Thyroid gland (tissue), 4 donors: ENCODE measurements at places on chromosomes 1 and 21. TPM values are rescaled to one million over a fixed set of nuclear protein-coding genes. Genes with fewer than 3 reads are reported as not detected.

The MAPKAPK2 gene
- 64.0 TPM for total RNA-seq

DNA sequence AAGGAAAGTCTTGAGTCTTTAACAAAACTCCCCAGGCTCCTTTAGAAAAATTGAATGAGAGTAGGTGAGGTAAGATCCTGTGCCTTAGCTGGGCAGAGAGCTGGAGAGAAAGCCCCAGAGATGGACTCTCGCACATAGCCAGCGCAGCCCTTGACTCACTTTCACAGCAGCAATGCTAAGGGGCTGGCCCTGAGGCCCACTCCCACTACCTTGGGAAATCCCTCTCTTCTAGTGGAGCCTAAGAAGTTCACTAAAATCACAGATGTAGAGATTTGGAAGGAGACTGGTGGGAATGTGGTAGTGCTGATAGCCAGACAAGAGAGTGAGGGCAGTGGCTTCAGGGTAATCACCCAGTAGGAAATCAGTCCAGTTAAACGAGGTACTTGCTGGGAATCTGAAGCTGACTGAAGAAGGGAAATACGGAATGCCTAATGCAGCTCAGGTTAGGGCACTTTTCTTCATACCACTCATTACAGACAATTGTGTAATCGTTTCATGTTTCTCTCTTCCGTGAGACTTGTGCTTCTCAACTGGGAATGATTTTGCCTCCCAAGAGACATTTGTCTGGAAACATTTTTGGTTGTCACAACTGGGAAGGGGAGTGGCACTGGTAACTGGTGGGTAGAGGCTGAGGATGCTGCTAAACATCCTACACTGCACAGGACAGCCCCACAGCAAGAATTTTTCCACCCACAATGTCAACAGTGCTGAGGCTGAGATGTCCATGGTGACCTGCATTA is 42.4 kb upstream of the LRRC8C start:
- no peak for DNase-seq
- peaks cover 11% of the 10 kb centered on the region for H3K4me1 ChIP-seq
- H3K27ac ChIP-seq: no peak overlapping the region
- no peaks in the 10 kb centered on the region for H3K36me3 ChIP-seq
- no peak overlapping the region for H3K4me3 ChIP-seq
- no peaks in the 10 kb centered on the region for H3K27me3 ChIP-seq

- H3K27ac ChIP-seq: no peak overlapping the region
- no peaks in the 10 kb centered on the region for H3K4me1 ChIP-seq
- H3K36me3 ChIP-seq: no peaks in the 10 kb centered on the region
- H3K4me3 ChIP-seq: no peak overlapping the region
- H3K27me3 ChIP-seq: no peaks in the 10 kb centered on the region
These were observed 12.9 kb upstream of the TNN start for GRCh38 chr1:175054736-175055135.

The HAO2 gene
- not detected for total RNA-seq

DNA sequence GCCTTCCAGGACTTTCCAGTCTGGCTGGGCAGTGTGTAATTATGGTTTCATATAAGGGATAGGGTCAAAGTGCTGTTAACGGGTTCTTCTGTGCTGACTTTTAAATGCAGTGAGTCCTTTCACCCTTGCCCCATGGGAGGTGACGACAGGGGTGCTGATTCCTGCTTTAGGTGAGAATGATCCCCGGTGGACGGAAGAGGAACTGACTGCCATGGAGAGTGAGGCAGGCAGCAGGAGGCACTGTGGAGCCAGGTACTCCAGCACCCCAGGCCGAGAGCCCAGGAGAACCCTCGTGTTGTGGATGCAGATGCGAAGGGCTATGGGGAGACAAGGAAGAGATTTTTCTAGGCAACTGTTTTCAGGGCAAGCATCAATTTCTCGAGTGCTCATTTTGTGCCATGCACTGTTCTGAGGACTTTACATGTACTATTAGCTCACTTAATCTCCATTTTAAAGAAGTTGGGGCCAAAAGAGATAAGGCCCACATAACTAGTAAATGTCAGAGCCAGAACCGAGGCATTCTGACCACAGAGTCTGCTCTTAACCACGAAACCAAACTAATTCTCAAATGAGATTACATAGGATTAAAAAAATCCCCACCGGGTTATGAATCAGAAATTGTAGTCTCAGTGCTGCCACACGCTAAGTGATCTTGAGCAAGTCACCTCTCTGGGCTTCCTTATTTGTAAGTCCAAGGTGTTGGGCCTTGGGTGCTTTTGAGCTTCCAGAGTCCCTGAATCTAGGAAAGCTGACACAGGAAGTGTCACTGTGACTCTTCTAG is 28.2 kb downstream of the STPG1 start:
- no peaks in the 10 kb centered on the region for H3K36me3 ChIP-seq
- H3K4me3 ChIP-seq: no peak overlapping the region
- H3K27me3 ChIP-seq: no peaks in the 10 kb centered on the region
- no peak for DNase-seq

GRCh38 chr1:61585714-61586113 is 139.2 kb downstream of the TM2D1 start:
- H3K36me3 ChIP-seq: no peaks in the 10 kb centered on the region
- DNase-seq: no peak
- H3K27ac ChIP-seq: no peak overlapping the region
- H3K27me3 ChIP-seq: no peaks in the 10 kb centered on the region
- H3K4me3 ChIP-seq: no peak overlapping the region

DNA sequence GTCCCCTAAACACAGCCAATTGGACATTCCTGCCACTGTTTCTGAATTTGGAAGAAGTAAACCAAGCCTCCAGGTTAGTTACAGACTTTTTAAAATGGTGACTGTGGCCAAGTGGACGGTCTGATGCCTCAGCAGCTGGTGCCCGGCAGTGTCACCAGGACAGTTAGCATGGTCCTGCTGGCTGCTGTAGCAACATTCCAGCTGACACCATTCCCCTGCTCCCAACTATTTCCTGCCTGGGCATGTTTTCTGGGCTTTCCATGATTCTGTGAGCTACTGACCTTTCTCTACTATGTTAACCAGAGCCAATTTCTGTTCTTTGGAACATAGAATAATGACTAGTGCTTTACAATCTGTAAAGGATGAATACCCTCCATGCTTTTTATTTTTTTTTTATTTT is 95.0 kb downstream of the TLR5 start:
- H3K27ac ChIP-seq: no peak overlapping the region
- H3K36me3 ChIP-seq: no peaks in the 10 kb centered on the region
- no peaks in the 10 kb centered on the region for H3K27me3 ChIP-seq
- no peaks in the 10 kb centered on the region for H3K4me1 ChIP-seq
- no peak overlapping the region for H3K4me3 ChIP-seq

DNA sequence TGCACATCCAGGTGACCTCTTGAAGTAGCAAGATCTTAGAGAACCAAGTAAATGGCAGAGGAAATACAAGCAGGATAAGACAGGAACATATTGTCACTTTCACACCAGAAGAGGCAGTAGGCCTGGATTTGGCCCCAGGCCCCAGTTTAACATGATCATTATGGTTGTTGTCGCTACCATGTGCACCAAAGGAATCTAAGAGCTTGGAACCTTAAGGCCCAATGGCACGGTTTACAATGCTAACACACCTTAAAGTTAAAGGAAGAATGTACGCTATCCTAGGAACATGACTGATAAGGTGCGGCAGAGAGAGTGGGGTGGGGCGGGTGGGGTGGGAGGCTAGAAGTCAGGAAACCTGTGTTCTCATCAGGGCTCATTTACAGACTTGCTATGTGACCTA is 147.5 kb downstream of the ROR1 start:
- H3K36me3 ChIP-seq: no peaks in the 10 kb centered on the region
- no peak overlapping the region for H3K27ac ChIP-seq
- DNase-seq: no peak
- H3K27me3 ChIP-seq: no peaks in the 10 kb centered on the region
- H3K4me1 ChIP-seq: no peaks in the 10 kb centered on the region

GRCh38 chr1:115258302-115258866 is 79.7 kb downstream of the NGF start:
- H3K4me3 ChIP-seq: no peak overlapping the region
- H3K36me3 ChIP-seq: no peaks in the 10 kb centered on the region
- no peak overlapping the region for H3K27ac ChIP-seq
- H3K4me1 ChIP-seq: no peaks in the 10 kb centered on the region
- H3K27me3 ChIP-seq: no peaks in the 10 kb centered on the region

The SLC1A7 gene
- total RNA-seq: 0.33 TPM

DNA sequence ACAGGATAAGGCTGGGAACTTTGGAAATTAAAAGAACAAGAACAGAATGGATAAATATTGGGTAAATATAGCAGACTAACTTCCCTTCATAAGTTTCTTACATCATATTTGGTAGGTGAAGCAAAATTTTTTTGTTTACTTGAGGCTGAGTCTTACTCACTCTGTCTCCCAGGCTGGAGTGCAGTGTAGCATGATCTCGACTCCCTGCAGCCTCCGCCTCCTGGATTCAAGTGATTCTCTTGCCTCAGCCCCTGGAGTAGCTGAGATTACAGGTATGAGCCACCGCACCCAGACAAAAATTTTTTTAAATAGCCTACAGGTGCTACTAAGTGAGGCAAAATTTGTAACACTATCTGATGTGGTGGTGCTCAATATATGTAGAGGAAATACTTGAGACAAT is 50.7 kb downstream of the TM2D1 start:
- H3K4me1 ChIP-seq: no peaks in the 10 kb centered on the region
- H3K36me3 ChIP-seq: no peaks in the 10 kb centered on the region
- peak; percentile 15 for DNase-seq
- no peaks in the 10 kb centered on the region for H3K27me3 ChIP-seq
- no peak overlapping the region for H3K27ac ChIP-seq
